Stimulated activated naive CD8-positive, alpha-beta T cell treated with anti-CD3 and anti-CD28 coated beads, Interleukin-15, amount 100 ng/mL, for 72 hours (primary cell): ENCODE measurements at places on chromosomes 3 and 15.

- no peak for DNase-seq
Observed at GRCh38 chr3:25433868-25434267, 5.8 kb downstream of the RARB start.

- no peak for DNase-seq
Observed at GRCh38 chr3:49454898-49455681, 15.0 kb upstream of the DAG1 start.

GRCh38 chr15:100206643-100207042 lies 135.1 kb downstream of the ADAMTS17 start:
- no peak for DNase-seq

- DNase-seq, result no peak
Observed at GRCh38 chr3:183218826-183219225, 34.2 kb upstream of the B3GNT5 start.

- no peak for DNase-seq
Observed at GRCh38 chr3:95899494-95899893, 914.9 kb upstream of the EPHA6 start.

DNA sequence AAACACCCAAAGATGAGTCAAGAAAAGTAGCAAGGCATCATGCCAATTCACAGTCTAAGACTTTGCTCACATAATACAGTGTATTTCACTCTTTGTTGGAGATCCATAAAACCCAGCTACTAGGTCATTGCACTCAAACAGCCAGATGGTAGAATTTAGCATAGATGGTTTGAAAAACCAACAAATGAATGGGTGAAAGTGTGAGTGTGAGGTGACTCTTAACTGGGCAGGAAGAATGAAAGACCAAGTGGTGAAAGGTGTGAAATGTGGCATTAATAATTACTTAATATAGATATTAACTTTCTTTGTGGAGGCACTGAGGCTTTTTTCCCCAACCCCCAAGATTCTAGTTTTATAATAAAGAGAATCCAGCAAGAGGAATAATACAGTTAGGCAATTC lies 159.5 kb downstream of the SQOR start:
- DNase-seq, result no peak

DNA sequence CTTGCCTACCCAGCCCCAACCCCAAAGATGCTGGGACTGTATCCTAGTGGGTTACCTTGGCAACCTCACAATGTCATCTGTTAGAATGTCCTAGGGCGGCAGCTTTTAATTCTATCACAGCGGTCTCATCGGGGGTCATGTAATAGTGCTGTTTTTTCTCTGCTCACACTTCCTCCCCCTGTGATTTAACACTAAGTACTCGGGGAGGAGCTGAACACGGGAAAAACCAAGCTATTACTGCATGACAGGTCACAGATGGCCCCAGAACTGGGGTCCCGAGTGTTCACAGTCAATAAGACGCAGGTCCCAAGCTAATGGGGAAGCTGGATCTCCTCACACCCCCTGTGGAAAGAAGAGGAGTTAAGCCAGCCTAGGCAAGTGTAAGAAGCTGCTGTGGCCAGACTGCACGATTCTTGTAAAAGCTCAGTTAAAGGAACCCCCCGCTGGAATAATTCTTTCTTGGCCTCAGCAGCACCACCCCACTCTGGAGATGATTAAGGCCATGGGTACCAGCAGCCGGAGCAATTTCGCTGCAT lies 2.5 kb upstream of the RFTN1 start:
- no peak for DNase-seq

DNA sequence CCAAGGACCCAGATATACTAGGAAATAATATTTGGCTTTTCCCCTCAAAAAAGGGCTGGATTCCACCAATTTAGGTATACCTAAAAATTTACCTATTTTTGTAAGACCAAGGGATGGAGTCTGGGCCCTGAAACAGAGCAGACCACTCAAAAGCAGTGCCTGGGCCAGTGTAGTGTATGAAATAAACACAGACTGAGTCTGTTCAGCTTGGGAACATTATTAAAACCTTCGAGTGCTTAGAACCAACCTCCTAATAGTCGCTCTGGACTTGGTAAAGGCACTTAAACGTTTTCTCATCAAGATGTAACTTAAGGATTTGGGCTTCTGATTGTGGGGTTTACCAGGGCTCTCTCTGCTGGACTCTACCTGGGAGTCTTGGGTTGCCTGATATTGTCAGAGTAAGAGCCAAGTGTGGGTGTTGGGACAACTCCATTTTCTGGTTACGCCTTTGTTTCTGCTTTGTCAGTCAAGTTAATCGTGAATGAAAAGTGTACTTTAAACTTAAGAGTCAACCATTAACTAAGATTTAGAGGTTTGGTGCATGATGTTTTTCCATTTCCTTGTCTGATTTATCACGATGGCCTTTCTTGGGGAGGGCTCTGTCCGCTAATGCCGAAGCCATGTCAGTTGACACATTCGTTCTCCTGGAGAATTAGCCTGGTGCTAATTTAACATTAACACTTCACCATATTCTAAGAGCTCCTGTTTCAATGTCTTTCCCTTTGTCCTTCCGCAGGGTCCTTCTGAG lies 221.0 kb upstream of the TPM1 start:
- DNase-seq, result no peak

DNA sequence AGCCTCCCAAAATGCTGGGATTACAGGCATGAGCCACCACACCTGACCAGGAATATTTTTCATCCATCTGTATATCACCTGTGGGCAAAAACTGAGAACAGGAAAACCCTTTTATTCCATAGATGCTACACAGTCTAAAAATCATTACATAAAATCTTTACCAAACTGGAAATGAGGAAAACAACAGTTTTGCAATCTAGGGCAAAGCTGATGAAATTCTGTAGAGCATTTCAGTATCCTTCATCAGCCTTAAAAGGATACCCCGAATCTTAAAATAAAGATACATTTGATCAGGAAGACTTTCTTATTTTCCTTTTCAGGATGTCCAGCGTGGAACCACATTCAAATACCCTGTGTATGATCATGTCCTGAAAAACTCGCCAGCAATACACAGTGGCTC lies 7.1 kb downstream of the SIAH2 start:
- DNase-seq, result no peak

DNA sequence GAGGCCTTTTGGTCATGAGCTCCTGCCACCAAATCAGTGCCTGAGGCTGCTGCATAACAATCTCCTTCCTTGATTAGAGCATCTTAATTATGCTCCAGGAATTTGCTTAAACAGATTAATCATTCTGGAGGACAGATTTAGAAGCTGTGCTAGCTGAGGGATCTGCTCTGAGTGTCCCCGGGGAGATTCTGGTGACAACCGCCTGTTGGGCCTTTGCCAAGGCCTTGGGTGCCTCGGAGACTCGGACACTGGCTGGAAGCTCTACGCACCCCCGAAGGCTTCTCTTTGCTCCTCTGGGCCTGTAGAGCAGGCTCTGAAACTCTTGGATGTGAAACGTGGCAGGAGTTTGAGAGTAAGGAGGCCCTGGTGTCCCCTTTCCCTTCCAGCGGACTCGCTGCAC lies 264.1 kb downstream of the CD47 start:
- DNase-seq, result no peak

DNA sequence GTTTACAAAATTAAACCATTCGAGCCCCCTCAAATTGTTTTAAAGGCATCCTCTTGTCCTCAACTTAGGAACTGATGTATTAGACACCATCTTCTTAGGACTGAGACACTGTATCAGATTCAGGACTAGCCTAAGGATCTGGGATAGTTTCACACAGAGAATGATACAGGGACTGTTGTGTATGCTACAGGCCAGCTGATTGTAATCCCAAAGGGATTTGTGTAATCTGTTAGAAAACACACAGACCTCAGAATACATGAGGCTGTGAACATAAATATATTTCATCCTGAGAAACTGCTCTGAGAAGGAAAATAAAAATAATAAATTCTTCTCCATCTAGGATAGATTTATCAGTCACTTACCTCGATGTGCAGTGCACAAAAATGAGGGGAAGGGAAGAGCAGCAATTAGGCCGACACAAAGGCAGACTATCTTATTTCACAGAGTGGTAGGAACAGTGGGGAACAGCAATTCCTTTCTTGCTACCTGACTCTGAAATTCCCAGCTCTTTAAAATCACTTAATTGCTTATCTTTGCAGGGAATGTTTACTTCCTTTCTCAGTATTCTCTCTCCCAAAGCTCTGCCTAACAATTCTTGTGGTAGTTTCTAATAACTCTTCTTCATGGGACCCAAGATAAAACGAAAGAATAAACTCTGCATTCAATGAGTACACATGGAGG lies 322.5 kb downstream of the MAGI1 start:
- DNase-seq, result no peak

DNA sequence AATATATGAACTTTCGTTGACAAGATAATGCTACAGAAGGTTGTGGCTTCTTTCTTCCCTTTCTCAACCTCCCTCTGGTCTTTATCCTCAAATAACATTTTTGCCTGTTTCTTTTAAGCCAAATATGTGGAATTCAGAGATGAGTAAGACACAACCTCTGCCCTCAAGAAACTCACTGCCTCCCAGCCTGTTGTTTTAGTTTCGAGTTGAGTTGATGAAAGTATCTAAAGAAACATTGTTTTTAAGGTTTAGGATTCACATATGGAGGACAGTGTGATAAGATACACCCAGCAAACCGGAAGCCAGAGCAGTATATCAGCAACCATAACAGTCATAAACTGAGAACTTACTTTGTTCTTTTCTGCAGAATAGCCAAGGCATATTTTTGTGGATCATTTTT lies 218.6 kb downstream of the THSD4 start:
- no peak for DNase-seq

- DNase-seq, result no peak
Observed at GRCh38 chr3:38599886-38600285, 49.6 kb downstream of the SCN5A start.

DNA sequence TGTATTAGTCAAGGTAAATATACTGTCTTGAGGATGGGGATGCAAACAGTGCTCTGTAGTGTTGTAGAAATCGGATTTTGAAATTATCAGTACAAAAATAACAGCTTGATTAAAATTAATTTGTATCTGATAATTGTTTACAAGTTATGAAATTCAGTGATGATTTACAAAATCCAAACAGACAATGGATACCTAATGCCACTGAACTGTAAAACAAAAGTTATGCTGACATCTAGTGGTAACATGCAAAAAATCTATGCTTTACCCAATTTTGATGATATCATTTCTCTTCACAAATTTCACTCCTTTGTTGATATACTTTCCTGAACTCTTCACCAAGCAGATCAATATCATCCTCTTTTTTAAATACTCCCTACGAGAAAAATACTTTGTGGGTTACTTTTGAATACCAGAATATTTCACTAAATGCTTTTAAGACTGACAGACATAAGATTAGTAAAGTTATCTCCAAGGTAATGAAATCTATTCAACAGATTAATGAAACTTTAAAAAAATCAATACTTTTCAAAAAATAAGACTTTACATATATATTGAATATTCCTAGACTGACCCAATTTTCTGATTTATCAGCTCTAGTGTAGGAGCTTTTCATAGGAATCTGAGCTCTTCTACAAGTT lies 36.0 kb downstream of the MNS1 start:
- no peak for DNase-seq
